ENCODE measurements at places on chromosomes 2 and 18.

- DNase-seq, result no peak
These were observed 5.2 kb downstream of the ASIC4 start for GRCh38 chr2:219519526-219519916.

- no peak for DNase-seq
These were observed 8.0 kb upstream of the CYB5A start for GRCh38 chr18:74299746-74300145.

GRCh38 chr2:182634386-182634785 is 81.7 kb upstream of the DNAJC10 start:
- DNase-seq, result peak; percentile 37

- DNase-seq, result no peak
These were observed 46.5 kb downstream of the THNSL2 start for GRCh38 chr2:88216641-88217040.

DNA sequence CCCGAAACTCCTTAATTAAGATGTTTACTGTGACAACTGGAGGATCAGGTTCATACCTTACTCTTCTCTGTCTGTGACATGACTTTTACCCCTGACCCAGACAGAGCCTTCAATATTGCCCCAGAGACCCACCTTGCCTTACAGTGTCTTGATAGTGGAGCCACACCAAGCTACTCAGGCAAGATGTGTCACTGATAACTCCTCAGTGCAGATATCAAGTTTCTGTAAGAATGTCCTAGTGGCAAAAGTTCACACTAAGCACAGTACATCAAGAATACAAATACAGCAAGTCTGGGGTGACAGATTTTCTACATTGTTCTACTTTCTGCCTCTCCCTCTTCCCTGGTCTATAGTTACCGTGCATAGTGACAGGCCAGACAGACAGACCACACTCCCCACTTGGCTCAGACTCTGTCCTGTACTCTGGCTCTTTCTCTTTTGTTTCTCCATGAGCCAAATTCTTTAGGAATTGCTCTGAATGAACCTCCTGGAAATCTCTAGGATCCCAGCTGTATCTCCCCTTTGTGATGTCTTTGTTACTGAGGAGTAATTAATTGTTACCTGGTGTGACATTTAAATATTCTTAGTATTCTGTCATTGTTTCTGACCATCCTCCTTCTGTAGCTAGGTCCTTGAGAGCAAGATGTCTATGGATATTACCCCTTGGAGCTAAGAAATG is 24.1 kb upstream of the APOB start:
- DNase-seq, result no peak

DNA sequence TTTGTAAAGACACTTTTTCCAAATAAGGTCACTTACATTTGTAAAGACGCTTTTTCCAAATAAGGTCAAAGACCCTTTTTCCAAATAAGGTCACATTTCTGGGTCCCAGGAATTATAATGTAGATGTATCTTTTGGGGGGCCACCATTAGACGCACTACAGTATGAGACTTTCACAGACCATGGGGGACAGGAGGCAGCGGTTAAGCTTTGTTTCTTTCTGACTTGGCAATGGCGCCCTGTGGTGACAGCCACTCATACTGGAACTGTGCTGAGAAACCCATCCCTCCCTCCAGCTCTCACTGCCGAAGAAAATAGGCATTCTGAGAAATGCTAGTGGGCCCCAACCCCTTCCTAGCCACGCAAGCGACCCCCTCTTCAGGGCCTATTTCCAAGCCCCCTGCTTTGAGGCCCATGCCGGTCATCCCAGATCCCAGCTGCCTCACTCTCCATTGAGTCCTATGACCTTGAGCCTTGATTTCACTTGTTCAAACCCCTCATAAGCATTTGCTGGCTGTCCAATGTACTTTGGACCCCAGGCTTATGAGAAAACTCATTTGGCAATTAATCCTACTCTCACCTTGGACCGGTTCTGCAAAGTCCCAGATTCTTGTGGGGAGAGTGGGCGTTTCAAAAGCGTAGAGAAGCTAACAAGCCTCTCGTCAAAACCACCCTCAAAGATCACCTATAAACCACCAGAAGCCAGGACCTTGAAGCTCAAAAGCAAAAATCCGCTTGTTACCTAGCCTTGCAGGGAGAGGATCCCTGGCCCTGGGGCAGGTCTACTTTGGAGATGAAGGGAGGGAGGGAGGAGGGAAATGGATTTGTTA is 11.3 kb upstream of the SPATA3 start:
- DNase-seq, result no peak

- no peak for DNase-seq
These were observed 49.3 kb downstream of the CIB4 start for GRCh38 chr2:26591619-26592505.

- no peak for DNase-seq
These were observed 49.5 kb downstream of the SLC40A1 start for GRCh38 chr2:189530965-189531637.

DNA sequence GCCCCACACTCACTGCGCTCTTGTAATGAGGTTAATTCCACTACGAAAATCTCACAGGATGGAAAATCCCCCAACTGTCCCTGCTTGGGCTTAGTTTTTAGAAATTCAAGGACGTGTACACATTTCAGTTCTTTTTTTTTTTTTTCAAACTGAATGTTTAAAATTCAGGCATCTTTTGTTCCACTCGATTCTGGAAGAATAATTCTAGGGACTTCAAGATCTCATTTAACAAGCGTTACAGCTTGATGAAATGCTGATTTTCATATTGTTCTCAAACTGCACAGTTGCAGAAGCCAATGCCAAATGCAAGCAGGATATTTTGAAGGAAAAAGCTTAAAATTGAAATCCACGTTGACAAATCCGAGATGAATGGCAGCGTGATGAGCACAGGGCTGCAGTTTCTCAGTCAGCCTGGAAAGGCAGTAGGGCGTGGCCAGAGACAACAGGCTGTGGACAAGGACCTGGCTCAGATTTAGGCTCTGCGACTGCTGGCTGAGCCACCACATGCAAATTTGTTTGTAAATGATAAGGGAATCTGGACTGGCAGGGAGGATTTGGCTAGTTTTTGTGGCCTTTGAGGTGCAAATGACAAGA is 128.1 kb upstream of the MYCN start:
- no peak for DNase-seq

DNA sequence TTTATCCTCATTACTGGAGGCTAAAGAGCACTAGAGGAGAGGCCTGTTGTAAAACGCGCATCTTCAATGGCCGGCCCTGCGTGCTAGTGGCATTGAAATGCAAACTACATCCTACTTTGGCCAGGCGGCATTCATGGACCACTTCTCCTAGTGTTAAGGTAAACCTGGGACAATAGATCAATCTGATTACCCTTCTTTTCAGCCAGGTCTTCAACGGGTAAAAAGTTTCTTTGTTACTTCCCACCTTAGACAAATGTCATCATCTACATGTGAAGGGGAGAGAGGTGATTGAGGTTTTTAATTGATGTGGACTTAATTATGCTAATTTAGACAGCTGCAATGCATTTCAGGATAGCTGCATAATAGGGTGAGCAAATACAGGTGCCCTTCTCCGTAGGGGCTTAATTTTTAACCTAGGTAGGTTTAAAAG is 628.0 kb downstream of the ZEB2 start:
- DNase-seq, result no peak

GRCh38 chr18:41767960-41768359 is 187.1 kb upstream of the PIK3C3 start:
- no peak for DNase-seq

- DNase-seq, result no peak
These were observed 222.2 kb downstream of the CYP26B1 start for GRCh38 chr2:71925268-71926088.

GRCh38 chr2:179440642-179441251 is 176.1 kb upstream of the SESTD1 start:
- DNase-seq, result peak; percentile 22

DNA sequence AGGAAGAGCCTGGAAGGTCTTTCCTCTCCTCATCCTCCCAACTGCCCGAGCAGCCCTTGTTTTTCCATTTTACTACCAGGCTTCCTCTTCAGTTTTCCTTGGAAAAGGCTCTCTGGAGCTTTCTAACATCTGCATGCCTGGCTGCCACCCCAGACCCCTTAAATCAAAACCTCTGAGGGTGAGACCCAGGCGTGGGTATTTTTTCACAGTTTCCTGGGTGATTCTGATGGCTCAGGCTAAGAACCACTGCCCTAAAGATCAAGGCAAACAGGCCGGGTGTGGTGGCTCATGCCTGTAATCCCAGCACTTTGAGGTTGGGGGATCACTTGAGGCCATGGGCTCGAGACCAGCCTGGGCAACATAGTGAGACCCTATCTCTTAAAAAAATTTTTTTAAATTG is 35.4 kb downstream of the EMILIN2 start:
- no peak for DNase-seq

- peak; percentile 7 for DNase-seq
These were observed 268.5 kb upstream of the ZSWIM2 start for GRCh38 chr2:187117483-187117882.

All from NCI-H1417 (cell line).